ENCODE measurements at places on chromosomes 7 and 10.

DNA sequence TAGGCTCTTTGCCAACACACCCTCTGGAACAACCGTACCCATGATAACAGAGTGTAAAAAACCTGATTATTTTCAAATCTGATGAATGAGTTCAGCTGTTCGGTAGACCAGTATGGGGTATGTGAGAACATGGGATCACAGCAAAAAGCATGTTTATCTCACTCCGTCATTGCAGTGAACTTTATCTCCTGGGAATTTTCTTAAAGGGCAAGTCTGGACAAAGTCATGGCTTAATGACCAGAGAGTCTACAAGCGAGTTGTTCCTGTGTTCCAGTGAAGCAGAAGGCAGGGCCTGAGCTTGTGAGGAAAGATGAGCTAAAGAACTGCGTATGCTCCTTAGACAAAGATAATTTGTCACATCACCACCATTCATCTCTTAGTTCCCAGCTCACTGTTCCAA lies 219.7 kb downstream of the TRIL start:
- DNase-seq: no peak

DNA sequence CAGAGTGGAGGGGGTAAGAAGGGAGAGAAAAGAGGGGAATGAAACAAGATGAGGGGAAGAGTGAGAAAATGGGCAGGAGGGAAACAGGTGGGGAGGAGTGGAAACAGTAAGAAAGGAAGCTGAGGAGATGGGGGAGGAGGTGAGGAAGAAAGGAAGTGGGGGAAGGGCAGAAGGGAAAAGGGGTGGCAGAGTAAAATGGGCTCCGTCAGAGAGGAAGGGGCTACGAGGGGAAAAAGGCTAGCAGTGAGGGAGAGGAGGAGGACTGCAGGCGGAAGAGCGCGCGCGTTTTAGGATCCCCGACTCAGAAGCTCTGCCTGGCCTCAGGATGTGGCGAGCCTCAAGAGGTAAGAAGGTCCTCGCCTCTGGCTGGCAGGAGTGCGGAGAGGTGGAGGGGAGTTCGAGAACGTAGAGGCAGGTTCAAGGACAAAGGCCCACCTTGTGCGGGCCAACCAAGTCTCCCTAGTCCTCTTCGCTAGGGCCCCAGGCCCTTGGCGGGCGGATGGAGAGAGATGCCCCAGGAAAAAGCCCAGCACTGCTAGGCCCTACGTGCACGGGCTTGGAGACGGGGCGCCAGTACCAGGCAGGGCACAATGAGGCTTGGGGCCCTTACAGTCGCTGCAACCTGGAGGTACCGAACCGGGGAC lies 5.8 kb upstream of the NKX2-3 start:
- DNase-seq: no peak

- DNase-seq: peak; percentile 29
Measured at GRCh38 chr7:33044401-33044718, 18.2 kb downstream of the NT5C3A start.

- no peak for DNase-seq
Measured at GRCh38 chr7:35333265-35333664, 79.4 kb upstream of the TBX20 start.

DNA sequence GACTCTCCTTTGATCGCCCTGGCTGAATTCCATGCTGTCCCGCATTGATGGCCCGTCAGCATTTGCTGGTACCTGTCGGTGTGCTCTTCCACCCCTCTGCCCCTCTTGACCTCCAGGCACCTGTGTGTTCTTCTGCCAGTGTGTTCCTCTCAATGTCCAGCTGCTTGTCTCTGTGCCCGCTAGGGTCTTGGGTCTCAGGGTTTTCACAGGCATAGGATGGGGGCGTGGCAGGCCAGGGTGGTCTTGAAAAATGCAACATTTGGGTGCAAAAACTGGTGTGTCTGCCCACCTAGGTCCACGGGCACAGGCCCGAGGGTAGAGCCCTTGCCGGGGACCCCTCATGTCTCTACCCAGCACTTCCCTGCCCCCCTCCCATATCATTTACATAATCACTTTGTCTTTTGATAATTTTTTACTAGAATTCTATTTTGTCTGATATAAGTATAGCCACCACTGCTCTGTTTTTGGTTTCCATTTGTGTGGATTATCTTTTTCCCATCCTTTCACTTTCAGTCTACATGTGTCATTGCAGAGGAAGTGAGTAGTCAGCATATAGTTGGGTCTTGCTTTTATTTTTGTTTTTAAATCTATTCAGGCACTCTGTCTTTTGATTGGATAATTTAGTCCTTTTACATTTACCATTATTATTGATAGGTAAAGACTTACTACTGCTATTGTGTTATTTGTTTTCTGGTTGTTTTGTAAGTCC lies 46.6 kb upstream of the ADRA2A start:
- no peak for DNase-seq

DNA sequence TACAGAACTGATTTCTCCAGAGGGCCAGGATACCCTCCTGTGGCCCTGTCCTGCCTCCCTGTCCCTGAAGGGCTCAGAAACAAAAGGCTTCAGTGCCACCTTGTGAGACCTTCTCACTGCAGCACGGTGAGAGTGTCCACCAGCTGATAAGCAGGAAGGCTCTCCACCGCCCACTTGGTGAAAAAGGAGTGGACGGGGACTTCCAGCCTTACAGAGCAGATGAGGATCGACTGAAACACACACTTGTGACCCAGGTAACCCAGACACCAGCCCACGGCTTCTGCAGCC lies 330.1 kb downstream of the GRID1 start:
- no peak for DNase-seq

DNA sequence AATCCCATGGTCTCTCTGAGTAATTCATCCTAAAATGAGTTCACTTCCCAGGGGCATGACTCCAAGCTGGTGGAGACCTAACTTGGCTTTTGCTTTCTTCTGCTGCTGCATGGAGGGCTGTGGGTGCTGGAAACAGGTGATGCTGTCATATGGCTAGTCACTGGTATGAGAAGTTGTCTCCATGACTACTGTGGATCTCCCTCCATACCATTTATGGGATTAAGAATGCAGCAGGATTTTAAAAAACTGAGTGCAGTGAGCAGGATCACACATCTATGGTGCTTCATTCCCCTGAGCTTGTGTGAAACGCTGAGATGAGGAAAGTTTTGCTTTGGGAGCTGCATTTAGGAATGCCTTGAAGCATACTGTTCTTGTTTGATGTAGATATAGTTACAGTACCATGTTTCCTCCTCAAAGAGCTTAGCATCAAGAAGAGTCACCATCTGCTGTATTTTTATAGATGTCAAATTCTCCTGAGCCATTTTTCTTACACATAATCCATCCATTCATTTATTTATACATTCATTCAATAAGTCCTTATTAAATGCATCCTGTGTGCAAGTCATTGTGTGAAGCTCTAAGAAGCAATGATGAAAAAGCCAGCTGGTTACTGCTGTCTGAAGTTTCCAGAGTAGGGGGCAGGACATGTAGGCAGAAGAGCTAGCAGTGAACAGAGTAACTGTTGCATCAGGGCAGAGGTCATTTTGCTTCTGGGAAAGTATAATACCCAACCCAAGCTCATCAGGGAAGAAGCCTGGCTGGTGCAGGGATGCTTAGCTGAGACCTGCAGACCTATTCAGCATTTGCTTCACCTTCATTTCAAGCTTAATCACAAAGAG lies 534.8 kb downstream of the AUTS2 start:
- peak; percentile 7 for DNase-seq

DNA sequence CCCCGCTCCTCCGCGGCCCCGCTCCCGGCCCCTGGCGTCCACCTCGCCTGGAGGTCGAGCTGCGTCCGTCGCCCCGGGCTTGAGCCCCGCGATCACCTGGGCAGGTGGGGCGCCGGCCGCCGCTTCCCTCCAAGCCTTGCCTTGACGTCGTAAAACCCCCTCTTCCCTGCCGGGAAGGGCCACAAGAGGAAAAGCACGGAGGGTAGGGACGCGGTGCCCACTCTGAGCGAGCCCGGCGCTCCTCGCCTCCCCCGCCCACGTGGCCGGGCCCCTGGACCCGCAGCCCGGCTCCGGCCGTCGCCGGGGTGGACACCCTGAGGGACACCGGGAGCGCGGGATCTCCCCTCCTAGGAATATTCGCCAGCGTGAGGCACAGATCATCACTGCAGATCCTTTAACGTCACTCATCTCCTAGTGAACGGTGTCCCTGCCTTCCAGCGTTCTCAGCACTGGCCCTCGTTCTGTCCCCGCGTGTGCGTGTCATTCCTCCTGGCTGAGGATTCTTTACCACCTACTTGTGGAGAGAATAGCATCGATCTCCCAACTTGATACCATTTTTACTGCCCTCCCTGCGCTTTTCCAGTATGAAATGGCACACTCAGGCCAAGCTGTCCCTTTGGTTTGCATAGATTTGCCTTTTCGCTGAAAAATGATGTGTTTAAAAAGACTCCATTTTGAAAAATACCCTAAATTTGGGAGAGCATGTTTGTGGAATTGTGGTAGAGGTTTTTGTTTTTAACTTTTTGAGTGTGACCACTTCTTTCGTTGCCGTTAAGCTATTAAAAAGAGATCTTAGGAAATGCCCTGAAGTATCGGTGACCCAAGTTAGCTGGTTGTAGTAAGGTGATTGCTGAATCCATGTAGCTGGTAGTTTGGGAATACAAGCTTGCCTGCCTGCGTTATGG lies 649 bp downstream of the ACTR3B start:
- DNase-seq: peak; percentile 55

DNA sequence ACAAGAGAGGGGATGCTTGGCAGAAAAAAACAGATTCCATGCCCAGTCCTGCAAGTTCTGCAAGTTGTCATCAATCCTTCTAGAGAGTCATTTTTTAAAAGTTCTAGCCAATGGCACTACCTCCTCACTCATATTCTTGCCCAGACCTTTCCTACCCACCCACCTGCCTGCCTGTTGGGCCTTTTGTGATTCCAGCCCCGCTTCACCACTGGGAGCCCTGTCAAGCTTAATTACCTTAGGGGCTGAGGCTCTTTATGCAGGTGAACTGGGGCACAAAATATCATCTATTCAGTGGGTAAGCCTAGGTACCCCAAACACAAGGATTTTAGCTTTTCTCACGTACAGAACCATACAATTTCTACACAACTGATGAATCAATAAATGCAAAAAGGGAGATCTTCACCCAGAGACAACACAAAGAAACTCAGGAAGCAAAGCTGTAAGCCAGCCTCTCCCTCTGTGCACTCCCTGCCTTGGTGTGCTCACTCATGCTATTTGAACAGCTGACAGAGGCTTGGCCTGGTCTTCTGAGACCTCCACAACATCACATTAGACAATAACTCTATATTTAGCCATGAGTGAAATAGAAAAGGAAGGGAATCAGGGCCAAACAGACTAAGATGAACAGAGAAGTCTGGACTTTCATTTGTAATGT lies 222.6 kb downstream of the HTR7 start:
- peak; percentile 7 for DNase-seq

DNA sequence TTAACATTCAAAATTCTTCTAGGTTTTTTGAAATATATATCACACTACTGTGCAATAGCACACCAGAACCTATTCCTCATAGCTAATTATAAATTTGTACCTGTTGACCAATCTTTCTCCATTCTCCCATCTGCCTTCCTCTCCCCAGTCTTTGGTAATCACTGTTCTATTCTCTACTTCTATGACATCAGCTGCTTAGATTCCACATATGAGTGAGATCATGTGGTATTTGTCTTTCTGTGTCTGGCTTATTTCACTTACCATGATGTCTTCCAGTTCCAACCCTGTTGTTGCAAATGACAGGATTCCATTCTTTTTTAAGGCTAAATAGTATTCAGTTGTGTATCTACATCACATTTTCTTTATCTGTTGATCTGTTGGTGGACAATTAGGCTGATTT lies 54.4 kb upstream of the CCDC6 start:
- no peak for DNase-seq

DNA sequence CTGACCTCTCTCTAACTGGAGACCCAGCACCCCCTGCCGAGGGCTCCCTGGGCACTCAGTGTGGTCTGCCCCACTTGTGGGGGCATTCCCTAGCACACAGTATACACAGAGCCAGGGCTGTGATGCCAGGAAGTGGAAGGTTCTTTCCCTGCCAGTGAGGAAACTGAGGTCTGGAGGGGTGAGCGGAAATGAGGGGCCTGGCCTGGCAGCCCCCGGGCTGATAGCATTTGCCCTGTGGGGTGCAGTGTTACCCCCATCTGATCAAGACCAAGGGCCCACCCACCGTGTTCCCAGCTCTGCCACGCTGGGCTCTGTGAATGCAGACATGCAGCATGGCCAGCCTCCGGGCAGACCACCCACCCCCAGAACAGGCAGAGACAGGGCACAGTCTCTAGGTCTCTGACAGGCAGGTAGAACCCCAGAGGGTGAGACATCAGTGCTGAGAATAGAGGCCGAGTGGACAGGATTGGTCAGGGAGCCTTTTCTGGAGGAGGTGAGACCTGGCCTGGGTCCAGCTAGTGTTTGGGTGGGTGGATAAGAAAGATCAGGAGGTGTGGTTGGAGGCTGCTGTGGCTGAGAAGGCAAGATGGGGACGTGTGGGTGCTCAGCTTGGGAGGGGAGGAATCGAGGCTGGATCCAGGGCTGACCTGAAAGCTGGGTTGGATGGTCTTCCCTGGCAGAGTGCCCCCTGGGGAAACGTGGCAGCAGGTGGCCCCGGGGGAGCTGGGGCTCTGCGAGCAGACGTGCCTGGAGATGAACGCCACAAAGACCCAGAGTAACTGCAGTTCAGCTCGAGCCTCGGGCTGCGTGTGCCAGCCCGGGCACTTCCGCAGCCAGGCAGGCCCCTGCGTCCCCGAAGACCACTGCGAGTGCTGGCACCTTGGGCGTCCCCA lies 10.8 kb upstream of the ZNF862 start:
- no peak for DNase-seq

GRCh38 chr10:5525561-5526341 lies 990 bp downstream of the CALML3 start:
- DNase-seq: no peak

GRCh38 chr7:15464667-15465121 lies 97.1 kb downstream of the AGMO start:
- no peak for DNase-seq

- DNase-seq: peak; percentile 74
Measured at GRCh38 chr10:124403548-124403947, 15.2 kb downstream of the OAT start.

DNA sequence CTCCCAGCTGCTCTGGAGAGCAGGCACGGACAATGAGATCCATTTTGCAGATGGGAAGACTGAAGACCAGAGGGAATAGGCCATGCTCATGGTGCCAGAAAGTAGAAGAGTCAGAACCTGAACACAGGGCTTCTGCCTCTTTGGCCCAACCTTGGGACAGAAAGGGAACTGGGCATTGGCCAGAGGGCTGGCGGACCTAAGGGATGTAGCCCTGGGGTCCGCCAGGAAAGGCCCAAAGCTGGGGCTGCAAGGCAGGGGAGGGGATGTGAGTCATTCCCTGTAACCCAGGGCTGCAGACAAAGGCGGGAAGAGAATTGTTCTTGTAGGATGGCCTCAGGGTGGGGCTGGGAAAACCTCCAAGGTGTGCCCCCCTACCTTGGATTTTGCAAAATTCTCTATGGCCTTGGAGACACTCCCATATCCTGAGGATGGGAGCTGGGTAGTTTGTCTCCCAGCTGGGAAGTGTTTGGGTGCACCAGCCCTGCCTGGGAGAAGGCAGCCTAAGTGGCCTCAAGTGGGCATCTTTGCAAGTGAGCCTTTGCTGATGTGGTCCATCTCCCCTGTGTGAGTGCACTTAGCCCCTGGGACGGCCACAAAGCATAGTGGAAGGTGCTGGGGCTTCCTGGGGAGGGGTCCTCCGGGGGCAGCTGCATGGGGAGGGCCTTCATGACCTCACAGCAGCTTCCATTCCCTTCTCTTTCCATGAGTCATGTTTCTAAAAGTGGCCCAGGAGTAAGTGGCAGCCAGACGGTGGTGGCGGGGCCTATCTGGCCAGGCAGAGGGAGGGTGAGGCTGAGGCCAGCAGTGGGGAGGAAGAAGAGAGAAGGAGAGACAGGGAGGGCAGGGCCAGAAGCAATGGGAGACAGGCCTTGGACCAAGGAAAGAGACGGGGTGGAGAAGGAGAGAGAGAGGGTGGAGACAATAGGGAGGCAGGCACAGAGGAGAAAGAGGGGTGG lies 9.2 kb downstream of the AQP1 start:
- DNase-seq: no peak

Data from NCI-H146 (cell line).